ENCODE measurements at places on chromosomes 16 and 17.

DNA sequence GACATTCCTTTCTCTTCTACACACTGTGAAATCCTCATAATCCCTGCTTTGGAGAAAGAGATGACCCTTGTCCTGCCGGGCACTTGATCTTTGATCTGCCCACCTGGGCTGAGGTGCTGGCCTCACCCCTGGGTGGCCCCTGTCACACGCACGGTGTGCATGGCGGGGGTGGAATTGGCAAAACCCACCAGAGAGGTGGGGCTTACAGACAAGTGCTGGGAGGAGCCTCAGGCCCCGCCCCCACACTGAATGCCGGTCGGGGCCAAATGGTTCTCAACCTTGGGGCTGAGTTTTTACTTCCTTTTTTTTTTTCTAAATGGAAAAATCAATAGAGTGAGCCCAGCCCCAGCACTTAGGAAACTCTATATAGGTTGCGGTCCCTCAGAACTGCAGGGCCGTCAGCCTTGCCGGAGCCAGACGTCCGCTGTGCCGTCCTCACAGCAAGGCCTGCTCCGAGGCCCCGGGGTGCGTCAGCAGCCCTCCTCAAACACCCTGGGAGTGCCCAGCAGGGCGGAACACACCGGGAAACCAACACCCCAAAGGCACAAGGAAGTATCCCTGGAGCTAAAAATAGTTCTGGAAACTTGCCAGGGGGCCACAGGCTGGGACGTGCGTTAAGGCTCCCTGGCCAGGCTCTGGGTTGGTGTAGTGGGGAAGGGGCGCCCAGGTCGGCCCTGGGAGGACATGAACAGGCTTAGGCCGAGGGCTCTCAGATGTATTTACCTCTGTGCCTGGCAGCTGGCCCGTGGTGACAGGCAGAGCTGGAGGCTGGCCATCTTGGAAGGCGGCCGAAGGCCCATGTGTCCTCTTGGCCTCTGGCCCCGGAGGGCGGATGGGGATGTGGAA lies 11.0 kb downstream of the GPRC5C start:
- no peak for DNase-seq

DNA sequence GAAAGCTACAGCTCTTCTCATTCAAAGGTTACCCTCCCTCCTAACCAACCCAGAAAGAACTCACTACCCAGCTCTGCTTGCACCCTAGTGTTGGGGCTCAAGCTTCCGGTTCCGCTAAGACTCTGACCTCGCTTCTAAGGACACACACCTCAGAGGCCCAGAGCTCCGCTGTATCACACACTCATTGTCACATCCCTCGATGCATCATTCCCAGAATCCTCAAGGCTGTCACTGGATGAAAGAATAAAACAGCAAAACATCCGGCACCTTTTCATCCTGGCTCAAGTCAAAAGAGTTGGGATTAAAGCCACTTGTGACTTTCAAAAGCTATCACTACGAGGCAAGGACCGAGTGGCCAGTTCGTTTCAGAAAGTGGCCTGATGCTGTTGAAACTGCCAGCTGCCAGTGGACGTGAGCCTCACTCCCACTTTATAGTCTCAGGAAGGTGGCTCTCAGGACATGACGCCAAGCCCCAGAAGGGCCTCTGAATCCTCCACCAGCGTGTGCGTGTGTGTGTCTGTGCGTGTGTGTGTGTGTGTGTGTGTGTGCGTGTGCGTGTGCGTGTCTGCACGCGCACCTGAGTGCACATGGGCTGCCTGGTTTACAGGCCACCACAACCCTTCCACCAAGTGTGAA lies 29.0 kb downstream of the ZFHX3 start:
- DNase-seq = no peak

- DNase-seq = no peak
Measured at GRCh38 chr16:49515016-49515565, 141.5 kb downstream of the C16orf78 start.

GRCh38 chr17:33739714-33740113 lies 446.6 kb upstream of the ASIC2 start:
- DNase-seq = no peak

DNA sequence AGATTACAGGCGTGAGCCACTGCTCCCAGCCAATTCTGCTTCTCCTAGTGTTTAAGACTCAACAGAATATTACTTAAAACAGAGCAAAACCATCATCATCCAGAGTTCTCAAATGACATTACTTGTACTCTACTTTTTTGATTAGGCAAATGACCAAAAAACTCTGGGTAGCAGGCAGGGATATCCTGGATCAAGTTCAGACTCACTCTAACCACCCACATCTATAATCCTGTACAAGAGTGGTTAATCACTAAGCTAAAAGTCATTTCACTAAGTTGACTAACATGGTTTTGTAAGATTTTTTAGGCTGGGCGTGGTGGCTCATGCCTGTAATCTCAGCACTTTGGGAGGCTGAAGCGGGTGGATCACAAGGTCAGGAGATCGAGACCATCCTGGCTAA lies 6.8 kb downstream of the NAE1 start:
- no peak for DNase-seq

All from stimulated activated CD8-positive, alpha-beta memory T cell treated with anti-CD3 and anti-CD28 coated beads, Interleukin-2, amount 100 ng/mL, for 48 hours (primary cell).